Spleen (tissue), 13 donors: ENCODE measurements at places on chromosomes 13 and 19. TPM values are rescaled to one million over a fixed set of nuclear protein-coding genes. Genes with fewer than 3 reads are reported as not detected.

- no peak overlapping the region for H3K27ac ChIP-seq
- no peak for DNase-seq
These were observed 83.2 kb downstream of the RUBCNL start for GRCh38 chr13:46303742-46304385.

GRCh38 chr19:48878196-48879024, 6.2 kb downstream of the PPP1R15A start:
- no peak for DNase-seq
- H3K27me3 ChIP-seq = no peaks in the 10 kb centered on the region
- H3K4me1 ChIP-seq = peaks cover 75% of the 10 kb centered on the region
- no peak overlapping the region for H3K4me3 ChIP-seq
- H3K27ac ChIP-seq = peak overlapping the region; percentile 99
- peaks cover 20% of the 10 kb centered on the region for H3K36me3 ChIP-seq

DNA sequence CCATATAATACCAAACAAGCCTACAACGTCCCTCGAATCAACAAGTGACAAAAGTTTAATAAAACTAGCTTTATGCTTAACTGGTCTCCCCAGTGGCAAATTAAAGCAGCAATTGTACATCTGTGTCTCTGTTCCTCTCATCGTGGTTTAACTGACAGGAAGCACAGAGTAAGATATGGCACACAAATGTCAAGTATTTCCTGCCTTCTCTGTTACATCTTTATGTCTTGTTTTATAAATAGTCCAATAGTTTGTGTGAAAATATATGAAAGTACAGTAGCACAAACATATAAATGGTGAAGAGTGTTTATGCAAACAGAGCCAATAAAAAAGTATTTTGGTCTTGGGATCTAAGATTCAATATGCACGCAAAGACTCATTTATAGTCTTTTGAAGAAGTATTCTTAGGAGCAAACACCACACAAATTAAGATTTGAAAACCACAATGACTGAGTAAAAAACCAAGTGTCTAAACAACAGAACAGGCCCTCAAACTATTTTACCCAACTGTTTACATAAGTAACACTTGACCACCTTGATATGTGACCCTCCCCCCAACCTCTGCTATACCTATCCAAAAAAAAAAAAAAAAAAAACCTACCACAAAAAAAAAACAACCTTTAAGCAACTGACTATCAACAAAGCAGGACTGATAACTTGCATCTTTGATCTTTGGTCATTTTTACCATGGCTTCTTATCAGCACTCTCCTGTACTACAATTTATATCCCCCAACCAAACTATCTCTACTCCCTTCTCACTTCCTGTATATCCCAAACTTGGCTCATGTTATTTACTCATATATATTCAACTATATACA, 14.0 kb downstream of the ELF1 start:
- H3K36me3 ChIP-seq = no peaks in the 10 kb centered on the region
- H3K27ac ChIP-seq = peak overlapping the region; percentile 72
- peaks cover 89% of the 10 kb centered on the region for H3K4me1 ChIP-seq
- H3K27me3 ChIP-seq = no peaks in the 10 kb centered on the region
- no peak for DNase-seq

- H3K4me3 ChIP-seq = no peak overlapping the region
- no peaks in the 10 kb centered on the region for H3K4me1 ChIP-seq
- H3K27ac ChIP-seq = no peak overlapping the region
- H3K36me3 ChIP-seq = no peaks in the 10 kb centered on the region
These were observed 72.6 kb upstream of the SERTM1 start for GRCh38 chr13:36601186-36601585.

GRCh38 chr13:89862691-89863036, 1484.8 kb upstream of the MIR17HG start:
- H3K4me1 ChIP-seq = no peaks in the 10 kb centered on the region
- H3K4me3 ChIP-seq = no peak overlapping the region
- H3K27me3 ChIP-seq = no peaks in the 10 kb centered on the region
- DNase-seq = no peak
- no peak overlapping the region for H3K27ac ChIP-seq

GRCh38 chr19:14411938-14412245, 7.2 kb downstream of the DDX39A start:
- no peaks in the 10 kb centered on the region for H3K27me3 ChIP-seq
- H3K4me3 ChIP-seq = no peak overlapping the region
- peaks cover 2% of the 10 kb centered on the region for H3K36me3 ChIP-seq

- H3K4me1 ChIP-seq = no peaks in the 10 kb centered on the region
- no peaks in the 10 kb centered on the region for H3K27me3 ChIP-seq
- no peak overlapping the region for H3K4me3 ChIP-seq
These were observed 884 bp upstream of the CBY2 start for GRCh38 chr13:45700971-45701900.

DNA sequence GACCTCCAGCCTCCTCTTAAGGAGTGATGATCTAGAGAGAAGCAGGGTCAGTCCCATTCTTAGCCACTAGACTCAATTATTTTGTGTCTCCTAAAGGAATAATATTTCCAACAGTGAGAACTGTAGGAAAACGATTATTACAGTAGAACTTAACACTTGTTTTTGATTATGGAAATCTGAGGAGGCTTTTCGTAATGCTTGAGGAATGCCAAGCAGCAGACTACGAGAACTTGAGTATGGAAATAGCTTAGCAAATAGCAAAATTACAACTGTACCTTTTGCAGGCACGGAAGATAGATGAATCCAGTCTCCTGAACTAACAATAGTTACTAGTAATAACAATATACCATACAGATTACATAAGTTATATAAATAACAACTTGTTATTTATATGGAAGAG, 12.2 kb downstream of the BRD4 start:
- no peak overlapping the region for H3K4me3 ChIP-seq
- no peak overlapping the region for H3K27ac ChIP-seq
- no peaks in the 10 kb centered on the region for H3K27me3 ChIP-seq
- peaks cover 100% of the 10 kb centered on the region for H3K4me1 ChIP-seq
- DNase-seq = no peak
- H3K36me3 ChIP-seq = no peaks in the 10 kb centered on the region

DNA sequence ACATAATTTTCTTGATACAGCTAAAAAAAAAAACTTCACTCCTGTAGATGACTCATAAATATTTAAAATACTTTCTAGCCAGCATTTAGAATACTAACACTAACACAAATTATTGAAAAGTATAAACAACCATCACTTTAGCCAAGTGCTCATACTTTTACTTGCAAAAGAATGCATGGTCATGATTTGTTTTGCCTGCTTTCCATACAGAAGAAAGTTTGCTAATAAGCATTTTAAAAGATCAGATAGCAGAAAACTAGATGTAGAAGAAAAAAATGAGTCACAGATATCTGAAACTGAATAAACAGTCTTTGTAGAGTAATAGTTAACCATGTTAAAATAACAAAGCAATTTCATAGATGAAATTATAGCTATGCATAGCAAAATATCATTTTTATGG, 2280.4 kb upstream of the PCDH20 start:
- no peaks in the 10 kb centered on the region for H3K4me1 ChIP-seq
- H3K4me3 ChIP-seq = no peak overlapping the region
- no peaks in the 10 kb centered on the region for H3K36me3 ChIP-seq
- H3K27ac ChIP-seq = no peak overlapping the region
- no peak for DNase-seq

GRCh38 chr13:31057403-31058033, 104.2 kb downstream of the HSPH1 start:
- no peaks in the 10 kb centered on the region for H3K36me3 ChIP-seq
- peaks cover 5% of the 10 kb centered on the region for H3K27me3 ChIP-seq
- no peak overlapping the region for H3K4me3 ChIP-seq
- no peaks in the 10 kb centered on the region for H3K4me1 ChIP-seq
- DNase-seq = no peak

GRCh38 chr13:111911754-111912452, 155.0 kb upstream of the SOX1 start:
- no peak overlapping the region for H3K4me3 ChIP-seq
- no peak overlapping the region for H3K27ac ChIP-seq
- H3K27me3 ChIP-seq = no peaks in the 10 kb centered on the region
- peak; percentile 55 for DNase-seq

DNA sequence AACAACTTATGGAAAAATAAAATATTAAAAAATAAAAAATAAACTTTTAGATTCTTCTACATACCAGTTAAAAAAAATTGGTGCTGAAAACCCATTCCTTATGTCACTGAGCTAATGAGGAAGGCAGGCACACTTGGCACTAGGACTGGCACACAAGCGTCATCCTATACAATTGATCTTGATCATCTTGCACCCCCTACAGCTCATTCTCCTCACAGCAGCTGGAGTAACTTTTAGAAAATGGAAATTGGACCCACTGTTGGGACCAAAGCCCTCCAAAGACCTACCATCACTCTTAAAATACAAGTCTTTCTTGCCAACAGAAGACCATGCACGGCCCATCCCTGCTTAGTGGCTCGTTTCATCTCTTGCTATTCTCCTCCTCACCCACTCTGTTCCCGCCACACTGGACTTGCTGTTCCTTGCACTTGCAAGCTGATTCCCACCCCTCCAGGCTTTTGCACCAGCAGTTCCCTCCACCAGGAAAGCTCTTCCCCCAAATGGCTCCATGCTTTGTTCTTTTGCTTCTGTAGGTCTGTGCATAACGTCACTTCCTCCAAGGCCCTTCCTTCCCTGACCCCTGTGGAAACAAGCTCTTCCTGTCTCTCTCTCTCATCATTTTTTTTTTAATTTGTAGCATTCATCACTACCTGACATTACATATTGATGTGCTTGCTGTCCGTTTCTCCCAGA, 11.6 kb downstream of the CTU1 start:
- H3K4me3 ChIP-seq = no peak overlapping the region
- H3K27ac ChIP-seq = peak overlapping the region; percentile 21
- H3K36me3 ChIP-seq = peaks cover 1% of the 10 kb centered on the region
- H3K4me1 ChIP-seq = peaks cover 24% of the 10 kb centered on the region
- H3K27me3 ChIP-seq = no peaks in the 10 kb centered on the region
- DNase-seq = peak; percentile 25

GRCh38 chr13:27199696-27200095, 28.1 kb upstream of the USP12 start:
- no peak for DNase-seq
- no peaks in the 10 kb centered on the region for H3K4me1 ChIP-seq

DNA sequence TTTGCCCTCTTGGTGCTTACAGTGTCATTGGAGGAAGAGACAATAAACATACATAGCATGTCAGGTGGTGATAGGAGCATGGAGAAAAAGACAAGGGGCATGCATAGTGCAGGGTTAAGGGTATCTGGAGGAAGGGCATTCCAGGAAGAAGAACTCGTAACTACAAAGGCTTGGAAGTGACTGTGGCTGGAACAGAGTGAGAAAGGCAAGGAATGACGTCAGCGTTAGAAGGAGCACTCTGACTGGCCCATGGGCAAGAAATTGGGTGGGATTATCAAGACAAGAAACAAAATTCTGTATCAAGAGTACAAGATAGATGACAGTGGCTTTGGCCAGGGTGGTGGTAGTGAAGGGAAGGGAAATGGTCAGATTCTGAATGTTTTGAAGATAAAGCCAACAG, 11.2 kb downstream of the SMIM17 start:
- H3K4me1 ChIP-seq = no peaks in the 10 kb centered on the region
- no peaks in the 10 kb centered on the region for H3K36me3 ChIP-seq
- no peak for DNase-seq
- no peak overlapping the region for H3K4me3 ChIP-seq
- H3K27me3 ChIP-seq = no peaks in the 10 kb centered on the region
- H3K27ac ChIP-seq = no peak overlapping the region

DNA sequence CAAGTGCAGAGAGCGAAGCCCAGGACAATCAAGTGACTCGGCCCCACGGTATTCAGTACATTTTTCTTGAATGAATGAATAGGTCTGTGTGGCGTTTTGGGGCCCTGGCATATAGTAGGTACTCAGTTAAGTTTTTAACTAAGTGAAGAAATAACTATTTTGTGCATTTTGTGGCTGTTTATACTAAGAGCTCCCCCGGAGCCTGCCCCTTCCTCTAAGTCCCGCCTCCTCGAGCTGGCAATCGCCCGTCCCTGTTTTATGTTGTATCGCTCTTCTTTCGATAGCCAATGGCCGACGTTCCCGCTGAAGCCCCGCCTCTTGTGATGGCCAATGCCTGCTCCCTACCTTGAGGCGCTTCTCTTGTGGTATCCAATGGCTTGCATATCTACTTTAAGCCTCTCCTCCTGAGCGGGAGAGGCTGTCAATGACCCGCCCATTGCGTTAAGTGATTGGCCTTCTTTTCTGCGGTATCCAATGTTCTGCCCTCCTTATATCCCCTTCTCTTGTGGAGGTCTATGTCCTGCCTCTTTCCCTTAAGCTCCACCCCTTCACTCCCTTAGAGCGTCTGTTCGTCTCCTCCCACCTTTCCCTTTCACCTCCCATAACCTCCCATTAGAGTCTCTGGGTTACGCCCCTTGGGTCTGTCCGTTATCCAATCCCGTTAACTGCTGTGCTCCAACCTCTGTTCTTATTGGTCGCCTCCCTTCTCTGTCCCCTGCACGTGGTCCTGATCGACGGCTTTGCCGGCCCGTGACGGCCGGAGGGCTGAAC, 509 bp upstream of the HDGFL2 start:
- peaks cover 17% of the 10 kb centered on the region for H3K4me1 ChIP-seq
- no peaks in the 10 kb centered on the region for H3K27me3 ChIP-seq
- DNase-seq = peak; percentile 98
- peak overlapping the region; percentile 97 for H3K4me3 ChIP-seq
- peaks cover 17% of the 10 kb centered on the region for H3K36me3 ChIP-seq
- H3K27ac ChIP-seq = peak overlapping the region; percentile 90

GRCh38 chr13:112240076-112240475, 136.1 kb upstream of the SPACA7 start:
- H3K27me3 ChIP-seq = peaks cover 10% of the 10 kb centered on the region
- no peak for DNase-seq
- H3K27ac ChIP-seq = no peak overlapping the region
- no peak overlapping the region for H3K4me3 ChIP-seq
- H3K4me1 ChIP-seq = no peaks in the 10 kb centered on the region

- no peaks in the 10 kb centered on the region for H3K36me3 ChIP-seq
- peaks cover 8% of the 10 kb centered on the region for H3K27me3 ChIP-seq
- H3K4me3 ChIP-seq = no peak overlapping the region
- H3K27ac ChIP-seq = no peak overlapping the region
These were observed 204.9 kb upstream of the MIR17HG start for GRCh38 chr13:91142572-91142971.

The SPIB gene
- 42.0 TPM for total RNA-seq

The ATP4B gene
- 0.46 TPM for total RNA-seq

The CEACAM19 gene
- total RNA-seq = 2.3 TPM

The MYH14 gene
- 0.28 TPM for total RNA-seq

The S1PR5 gene
- 12.5 TPM for total RNA-seq
